ENCODE measurements at places on chromosomes 13 and 19.

DNA sequence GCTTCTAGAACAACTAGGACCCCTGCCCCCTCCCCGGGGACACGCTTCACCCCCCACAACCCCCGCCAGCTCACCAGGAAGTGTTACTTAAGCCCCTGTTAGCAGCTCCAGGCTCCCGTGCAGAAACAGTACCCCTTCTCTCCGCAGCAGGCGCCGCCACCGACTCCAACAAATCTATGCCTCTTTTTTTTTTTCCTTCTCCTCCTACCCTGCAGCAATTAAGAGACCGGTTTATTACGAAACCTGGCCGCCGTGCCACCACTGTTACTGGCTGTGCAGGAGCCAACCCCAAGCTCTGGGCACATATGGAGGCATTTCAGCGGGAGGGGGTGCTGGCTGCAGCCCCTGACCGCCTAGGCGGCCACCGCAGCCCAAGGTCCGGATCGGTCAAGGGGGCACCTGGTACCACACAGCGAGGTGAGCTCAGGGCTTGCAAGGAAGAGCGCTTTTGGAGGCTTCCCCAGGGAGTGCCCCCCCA lies 2.4 kb downstream of the GADD45B start:
- peaks cover 10% of the 10 kb centered on the region for H3K36me3 ChIP-seq
- no peak for DNase-seq
- no peaks in the 10 kb centered on the region for H3K27me3 ChIP-seq
- peak overlapping the region; percentile 96 for H3K27ac ChIP-seq
- peak overlapping the region; percentile 94 for H3K4me3 ChIP-seq

DNA sequence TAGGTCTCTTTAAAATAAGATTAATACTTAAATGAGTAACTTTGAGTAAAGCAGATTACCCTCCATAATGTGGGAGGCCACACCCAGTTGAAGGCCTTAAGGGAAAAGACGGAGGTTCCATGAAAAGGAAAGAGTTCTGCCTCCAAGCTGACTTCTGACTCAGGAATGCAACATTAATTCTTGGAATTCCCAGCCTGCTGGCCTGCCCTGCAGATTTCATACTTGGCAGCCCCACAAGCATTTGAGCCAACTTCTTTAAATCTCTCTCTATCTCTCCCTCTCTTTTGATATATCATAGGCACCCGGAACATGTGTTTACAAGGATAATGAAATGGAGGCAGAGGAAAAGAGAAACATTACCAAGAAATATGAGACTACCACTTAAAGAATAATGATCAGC lies 902.3 kb upstream of the MIR17HG start:
- no peak for DNase-seq
- H3K36me3 ChIP-seq, result no peaks in the 10 kb centered on the region
- no peak overlapping the region for H3K27ac ChIP-seq
- H3K27me3 ChIP-seq, result no peaks in the 10 kb centered on the region
- H3K4me1 ChIP-seq, result no peaks in the 10 kb centered on the region

GRCh38 chr19:4722671-4723594 lies 709 bp downstream of the DPP9 start:
- peak overlapping the region; percentile 95 for H3K27ac ChIP-seq
- H3K4me3 ChIP-seq, result peak overlapping the region; percentile 93
- H3K36me3 ChIP-seq, result peaks cover 8% of the 10 kb centered on the region
- DNase-seq, result no peak
- H3K4me1 ChIP-seq, result peaks cover 45% of the 10 kb centered on the region
- no peaks in the 10 kb centered on the region for H3K27me3 ChIP-seq

GRCh38 chr13:27920677-27921420 lies 1.0 kb downstream of the PDX1 start:
- H3K27ac ChIP-seq, result no peak overlapping the region
- H3K4me1 ChIP-seq, result peaks cover 30% of the 10 kb centered on the region
- no peaks in the 10 kb centered on the region for H3K36me3 ChIP-seq
- H3K27me3 ChIP-seq, result peaks cover 100% of the 10 kb centered on the region

- DNase-seq, result no peak
- peaks cover 6% of the 10 kb centered on the region for H3K36me3 ChIP-seq
- H3K27ac ChIP-seq, result peak overlapping the region; percentile 96
- H3K27me3 ChIP-seq, result no peaks in the 10 kb centered on the region
- peaks cover 43% of the 10 kb centered on the region for H3K4me1 ChIP-seq
Observed at GRCh38 chr19:1865172-1866010, 2.0 kb upstream of the KLF16 start.

- no peak for DNase-seq
- no peak overlapping the region for H3K4me3 ChIP-seq
- H3K27me3 ChIP-seq, result no peaks in the 10 kb centered on the region
- no peak overlapping the region for H3K27ac ChIP-seq
Observed at GRCh38 chr19:33426621-33427361, 53.3 kb downstream of the CEBPG start.

GRCh38 chr13:82717249-82717648 lies 1165.0 kb downstream of the SLITRK1 start:
- no peaks in the 10 kb centered on the region for H3K27me3 ChIP-seq
- no peak for DNase-seq
- no peaks in the 10 kb centered on the region for H3K4me1 ChIP-seq
- H3K27ac ChIP-seq, result no peak overlapping the region
- H3K4me3 ChIP-seq, result no peak overlapping the region
- H3K36me3 ChIP-seq, result no peaks in the 10 kb centered on the region

GRCh38 chr19:11375143-11375948 lies 880 bp downstream of the SWSAP1 start:
- H3K27ac ChIP-seq, result peak overlapping the region; percentile 96
- peak overlapping the region; percentile 67 for H3K4me3 ChIP-seq
- no peaks in the 10 kb centered on the region for H3K27me3 ChIP-seq
- DNase-seq, result no peak

DNA sequence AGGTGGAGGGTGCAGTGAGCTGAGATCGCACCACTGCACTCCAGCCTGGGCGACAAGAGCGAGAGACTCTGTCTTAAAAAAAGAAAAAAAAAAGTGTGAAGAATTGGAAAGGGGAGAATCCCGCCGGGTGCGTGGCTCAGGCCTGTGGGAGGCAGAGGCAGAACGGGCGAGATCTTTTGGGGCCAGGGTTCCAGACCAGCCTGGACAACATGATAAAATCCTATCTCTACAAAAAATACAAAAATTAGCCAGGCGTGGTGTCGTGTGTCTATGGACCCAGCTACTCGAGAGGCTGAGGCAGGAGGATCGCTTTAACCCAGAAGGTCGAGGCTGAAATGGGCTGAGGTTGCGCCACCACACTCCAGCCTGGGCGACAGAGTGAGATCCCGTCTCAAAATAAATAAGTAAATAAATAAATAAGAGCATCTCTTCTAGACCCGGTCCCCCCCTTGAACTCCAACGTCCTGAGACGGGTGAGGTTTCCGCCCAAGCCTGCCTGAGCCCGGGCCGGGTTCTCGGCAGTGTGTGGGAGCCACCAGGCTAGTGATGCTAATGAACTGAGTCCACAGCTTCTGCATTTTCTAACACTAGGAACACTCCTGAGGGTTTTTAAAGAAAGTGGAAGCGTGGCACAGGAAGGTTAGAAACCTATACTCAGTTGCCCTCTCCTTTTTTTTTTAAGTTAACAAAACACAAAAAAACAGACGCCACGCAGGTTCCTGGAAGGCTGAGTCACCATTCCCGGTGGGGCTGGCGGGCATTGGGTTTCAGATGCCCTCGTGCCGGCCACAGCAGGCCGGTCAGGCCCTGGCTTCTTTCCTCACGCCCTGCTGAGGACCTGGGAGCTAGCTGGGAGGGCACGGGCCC lies 22.0 kb downstream of the GPX4 start:
- peaks cover 82% of the 10 kb centered on the region for H3K4me1 ChIP-seq
- H3K27me3 ChIP-seq, result no peaks in the 10 kb centered on the region
- DNase-seq, result no peak
- peaks cover 53% of the 10 kb centered on the region for H3K36me3 ChIP-seq
- H3K27ac ChIP-seq, result peak overlapping the region; percentile 52

GRCh38 chr19:3932931-3933810 lies at the start of gene NMRK2:
TSS of gene NMRK2 (plus strand) at chr19:3933069. CDS start at chr19:3933672, 603 bp downstream.
- no peak within 1 kb of the TSS for H3K4me3 ChIP-seq
- H3K27me3 ChIP-seq, result no peaks in the 10 kb centered on the region
- DNase-seq, result no peak
- peaks cover 4% of the 10 kb centered on the region for H3K4me1 ChIP-seq
- H3K36me3 ChIP-seq, result no peaks in the 10 kb centered on the region

GRCh38 chr13:74256969-74257368 lies 122.8 kb upstream of the KLF12 start:
- H3K27me3 ChIP-seq, result no peaks in the 10 kb centered on the region
- no peaks in the 10 kb centered on the region for H3K4me1 ChIP-seq
- H3K27ac ChIP-seq, result no peak overlapping the region
- no peak overlapping the region for H3K4me3 ChIP-seq
- DNase-seq, result no peak

- no peaks in the 10 kb centered on the region for H3K27me3 ChIP-seq
- no peak for DNase-seq
- no peaks in the 10 kb centered on the region for H3K4me1 ChIP-seq
- H3K36me3 ChIP-seq, result no peaks in the 10 kb centered on the region
- no peak overlapping the region for H3K4me3 ChIP-seq
- H3K27ac ChIP-seq, result peak overlapping the region; percentile 11
Observed at GRCh38 chr13:101695870-101696516, 243.5 kb downstream of the ITGBL1 start.

GRCh38 chr13:111652676-111653075 lies 332.2 kb downstream of the TEX29 start:
- no peak overlapping the region for H3K27ac ChIP-seq
- peaks cover 46% of the 10 kb centered on the region for H3K27me3 ChIP-seq
- no peaks in the 10 kb centered on the region for H3K4me1 ChIP-seq
- no peaks in the 10 kb centered on the region for H3K36me3 ChIP-seq
- H3K4me3 ChIP-seq, result no peak overlapping the region

DNA sequence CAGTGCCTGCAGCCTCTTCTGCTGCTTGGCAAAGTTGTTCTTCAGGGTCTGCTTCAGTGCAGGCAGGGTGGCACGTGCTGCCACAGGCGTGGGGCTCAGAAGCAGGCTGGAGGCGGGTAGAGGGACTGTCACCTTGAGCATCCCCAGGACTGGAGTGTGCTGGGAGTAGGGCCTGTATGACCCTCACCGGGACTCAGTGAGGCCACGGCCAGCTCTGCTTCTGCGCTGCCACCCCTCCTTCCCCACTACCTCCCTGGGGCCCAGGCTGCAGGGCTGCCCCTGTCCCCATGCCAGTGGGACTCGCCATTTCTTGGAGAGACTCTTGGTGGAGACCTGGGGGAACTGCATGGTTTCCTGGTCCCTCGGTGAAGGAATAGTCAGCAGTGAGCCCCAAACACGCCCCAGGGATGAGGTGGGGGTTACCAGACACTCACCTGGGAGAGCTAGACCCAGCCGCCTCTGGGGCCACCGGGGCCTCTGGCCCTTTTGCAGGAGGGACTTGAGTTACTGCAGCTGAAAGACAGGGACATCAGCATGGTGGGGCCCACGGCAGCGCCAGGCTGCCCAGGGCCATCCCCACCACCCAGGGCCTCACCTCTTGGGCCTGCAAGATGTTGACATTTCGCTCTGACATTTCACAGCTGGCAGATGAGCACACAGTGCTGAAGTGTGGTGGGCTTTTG lies 29.9 kb downstream of the TUBA3C start:
- no peak for DNase-seq
- no peaks in the 10 kb centered on the region for H3K36me3 ChIP-seq
- H3K4me1 ChIP-seq, result no peaks in the 10 kb centered on the region
- no peaks in the 10 kb centered on the region for H3K27me3 ChIP-seq

DNA sequence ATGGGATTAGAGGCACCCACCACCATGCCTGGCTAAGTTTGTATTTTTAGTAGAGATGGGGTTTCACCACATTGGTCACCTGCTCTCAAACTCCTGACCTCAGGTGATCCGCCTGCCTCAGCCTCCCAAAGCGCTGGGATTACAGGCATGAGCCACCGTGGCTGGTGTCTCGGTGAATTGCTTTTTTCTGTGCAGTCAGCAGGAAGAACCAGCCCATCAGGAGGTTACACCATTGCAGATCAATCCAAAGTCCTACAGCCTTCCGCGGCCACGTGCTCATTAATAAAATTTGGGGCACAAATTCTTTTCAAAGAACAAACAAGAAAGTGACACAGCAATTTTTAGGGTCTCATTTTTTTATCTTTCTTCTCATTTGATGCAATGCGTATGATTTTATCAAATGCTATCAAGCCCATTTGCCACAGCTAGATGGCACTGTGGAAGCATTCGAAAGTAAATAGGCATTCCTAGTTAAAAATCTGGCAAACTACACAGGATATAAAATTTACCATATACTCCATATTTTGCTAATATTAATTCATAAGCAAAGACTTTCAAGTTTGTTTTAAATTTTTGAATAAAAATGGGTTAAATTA lies 54.4 kb upstream of the ZNF835 start:
- no peak overlapping the region for H3K27ac ChIP-seq
- no peak overlapping the region for H3K4me3 ChIP-seq
- no peak for DNase-seq
- no peaks in the 10 kb centered on the region for H3K4me1 ChIP-seq
- H3K36me3 ChIP-seq, result no peaks in the 10 kb centered on the region

DNA sequence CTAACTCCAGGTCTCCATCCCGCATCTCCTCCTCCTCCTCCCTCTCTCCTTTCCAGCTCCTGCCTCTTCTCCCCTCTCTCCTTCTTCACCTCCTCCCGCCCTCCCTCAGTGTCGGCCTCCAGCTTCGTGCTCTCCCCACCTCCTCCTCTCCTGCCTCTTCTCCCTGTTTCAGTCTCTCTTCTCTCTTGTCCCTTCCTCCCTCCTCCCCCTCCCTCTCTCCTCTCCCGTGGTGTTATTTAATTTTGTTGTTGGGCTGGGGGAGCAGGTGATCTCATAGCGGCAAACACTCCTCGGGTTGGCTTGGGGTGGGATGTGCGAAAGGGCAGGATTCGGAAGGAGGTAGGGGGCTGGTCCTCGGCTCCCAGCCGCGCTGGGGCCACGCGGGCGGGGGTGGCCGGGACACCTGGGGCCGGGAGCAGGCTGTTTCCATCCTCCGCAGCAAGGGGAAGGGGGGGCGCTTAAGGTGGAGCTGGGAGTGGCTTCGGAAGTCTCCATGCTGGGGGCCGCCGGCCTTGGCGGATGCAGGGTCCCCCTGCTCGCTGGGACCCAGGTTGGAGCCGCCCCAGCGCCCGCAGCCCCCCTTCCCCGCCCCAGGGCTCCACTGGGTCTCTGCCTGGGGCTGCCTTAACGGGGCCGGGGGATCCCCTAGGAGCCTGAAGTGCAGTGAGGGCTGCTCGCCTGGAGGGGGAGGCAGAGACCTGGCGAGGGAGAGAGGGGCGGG lies at the start of gene CA11:
CA11 (minus strand) TSS at position 187 of the 721 bp plus-strand sequence. CDS start 555 bp downstream, outside the sequence.
- H3K27ac ChIP-seq, result peak within 1 kb of the TSS; percentile 85
- peaks cover 18% of the 10 kb centered on the region for H3K4me1 ChIP-seq
- no peaks in the 10 kb centered on the region for H3K36me3 ChIP-seq
- no peak for DNase-seq
- H3K4me3 ChIP-seq, result peak within 1 kb of the TSS; percentile 59
- H3K27me3 ChIP-seq, result no peaks in the 10 kb centered on the region

GRCh38 chr19:4911786-4912672 lies 2.7 kb downstream of the UHRF1 start:
- H3K4me1 ChIP-seq, result peaks cover 36% of the 10 kb centered on the region
- H3K27ac ChIP-seq, result peak overlapping the region; percentile 69
- DNase-seq, result no peak
- no peaks in the 10 kb centered on the region for H3K36me3 ChIP-seq
- H3K27me3 ChIP-seq, result no peaks in the 10 kb centered on the region
- peak overlapping the region; percentile 75 for H3K4me3 ChIP-seq

All from esophagus squamous epithelium (tissue), 5 donors.